ENCODE measurements at places on chromosomes 12 and 14. TPM values are rescaled to one million over a fixed set of nuclear protein-coding genes. Genes with fewer than 3 reads are reported as not detected.

DNA sequence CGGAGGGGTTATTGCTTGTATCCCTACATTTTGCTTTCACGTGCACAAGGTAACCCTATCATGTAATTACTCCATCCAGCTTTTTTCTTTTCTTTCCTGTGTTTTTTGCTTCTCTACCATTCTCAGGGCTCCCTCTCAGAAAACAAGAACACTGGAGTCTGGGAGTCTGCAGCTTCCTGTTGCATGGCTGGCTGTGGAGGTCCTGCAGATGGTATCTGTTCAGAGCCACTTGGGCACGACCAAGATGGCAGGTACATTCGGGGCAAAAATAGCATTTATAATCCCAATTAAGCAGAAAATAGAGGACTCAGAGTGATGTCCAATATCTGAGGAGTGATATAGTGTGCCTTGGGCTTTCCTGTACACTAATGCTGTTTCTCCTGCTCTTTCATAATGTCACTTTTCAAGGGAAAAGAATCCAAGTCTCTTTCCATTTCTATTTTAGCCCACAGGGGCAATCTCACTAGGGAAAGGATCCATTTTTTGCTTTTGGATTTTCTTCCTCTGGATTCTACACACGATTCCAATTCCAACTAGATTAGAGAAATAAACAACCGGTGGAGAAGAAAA lies 3.2 kb upstream of the NUMB start:
- DNase-seq: no peak

DNA sequence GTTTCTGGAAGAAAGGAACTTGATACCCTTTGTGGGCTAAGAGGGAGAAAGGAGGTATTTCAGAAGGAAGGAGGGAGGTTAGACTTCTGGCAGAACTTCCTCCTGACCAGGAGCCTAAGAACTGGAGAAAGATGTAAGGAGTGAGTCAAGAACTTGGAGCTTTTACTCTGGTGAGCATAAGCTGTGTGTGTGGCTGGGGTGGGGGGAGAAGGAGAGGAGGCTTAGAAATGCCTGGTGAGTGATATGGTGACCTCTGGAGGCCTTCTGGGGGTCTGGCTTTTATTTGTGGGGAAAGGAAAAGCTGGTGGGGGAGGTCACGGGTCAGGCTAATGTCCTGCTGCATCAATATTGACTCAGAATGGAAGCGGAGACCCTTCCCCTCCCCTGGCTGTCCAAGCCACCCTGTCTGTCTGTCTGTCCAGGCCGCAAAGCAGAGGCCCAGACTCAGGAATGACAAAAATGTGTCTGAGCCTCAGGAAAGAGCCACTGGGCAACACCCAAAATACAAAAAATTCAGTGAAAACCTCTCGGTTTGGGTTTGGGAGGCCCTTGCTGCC lies 4.8 kb downstream of the LRP1 start:
- DNase-seq: no peak

HNRNPC gene
- polyA plus RNA-seq: 1,069 TPM

PPFIBP1 gene
- 29.8 TPM for polyA plus RNA-seq

DNA sequence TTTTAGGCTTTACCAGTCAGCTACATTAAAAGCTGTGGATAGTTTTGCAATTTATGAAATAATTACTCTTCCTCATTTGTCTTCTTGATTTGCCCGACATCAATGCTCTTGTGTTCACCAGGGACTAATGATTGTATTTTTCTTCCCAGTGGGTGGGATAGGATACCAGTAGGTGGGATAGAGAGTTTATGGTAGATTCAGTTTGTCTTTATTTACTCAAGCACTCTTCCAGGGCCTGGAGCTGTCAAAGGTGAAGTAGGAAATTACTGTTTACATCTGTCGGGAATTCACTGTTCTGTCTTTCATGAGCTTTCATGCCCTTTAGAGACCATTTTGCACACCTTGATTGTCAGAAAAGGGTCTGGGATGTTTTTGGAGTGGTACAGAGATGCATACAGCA lies 36.6 kb downstream of the ETV6 start:
- DNase-seq: no peak

DNA sequence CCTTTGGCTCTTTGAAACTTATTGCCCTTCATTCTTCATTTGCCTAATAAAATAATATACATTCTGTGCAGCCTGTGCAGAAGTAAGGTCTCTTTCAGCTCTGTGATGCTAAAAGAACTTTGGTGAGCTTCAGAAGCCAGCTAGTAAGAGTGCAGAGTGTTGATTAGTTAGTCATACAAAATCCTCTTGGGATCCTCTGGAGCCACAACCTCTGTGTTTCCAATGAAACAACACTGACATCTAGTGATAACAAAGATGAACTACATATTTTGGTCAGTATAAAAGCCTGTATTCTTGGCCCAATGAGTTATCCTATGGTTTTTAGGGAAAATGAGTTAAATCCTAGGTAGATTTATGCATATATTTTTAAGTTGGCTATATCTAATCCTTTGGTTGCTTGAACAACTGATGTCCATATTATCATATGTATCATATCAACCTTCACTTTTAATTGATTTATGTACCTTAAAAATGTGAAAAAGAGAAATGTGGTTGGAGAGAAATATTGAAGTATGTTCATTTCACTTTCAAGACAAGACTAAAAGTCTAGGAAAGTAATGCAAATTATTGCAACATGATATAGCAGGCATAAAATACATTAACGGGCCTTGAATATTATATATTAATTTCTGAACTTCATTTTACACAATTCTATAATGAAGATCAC lies 158.4 kb downstream of the KLHL28 start:
- DNase-seq: peak; percentile 26

GRCh38 chr14:91417983-91418386 lies 365 bp upstream of the CCDC88C start:
- DNase-seq: peak; percentile 41

CIROP gene
- polyA plus RNA-seq: not detected

GRCh38 chr14:100578552-100578951 lies 8.7 kb downstream of the BEGAIN start:
- peak; percentile 20 for DNase-seq

CEBPE gene
- not detected for polyA plus RNA-seq

- no peak for DNase-seq
Measured at GRCh38 chr14:67332468-67332867, 27.1 kb downstream of the ATP6V1D start.

- no peak for DNase-seq
Measured at GRCh38 chr12:80761838-80762237, 45.1 kb downstream of the MYF5 start.

- DNase-seq: no peak
Measured at GRCh38 chr12:16756833-16757555, 151.0 kb upstream of the LMO3 start.

DNA sequence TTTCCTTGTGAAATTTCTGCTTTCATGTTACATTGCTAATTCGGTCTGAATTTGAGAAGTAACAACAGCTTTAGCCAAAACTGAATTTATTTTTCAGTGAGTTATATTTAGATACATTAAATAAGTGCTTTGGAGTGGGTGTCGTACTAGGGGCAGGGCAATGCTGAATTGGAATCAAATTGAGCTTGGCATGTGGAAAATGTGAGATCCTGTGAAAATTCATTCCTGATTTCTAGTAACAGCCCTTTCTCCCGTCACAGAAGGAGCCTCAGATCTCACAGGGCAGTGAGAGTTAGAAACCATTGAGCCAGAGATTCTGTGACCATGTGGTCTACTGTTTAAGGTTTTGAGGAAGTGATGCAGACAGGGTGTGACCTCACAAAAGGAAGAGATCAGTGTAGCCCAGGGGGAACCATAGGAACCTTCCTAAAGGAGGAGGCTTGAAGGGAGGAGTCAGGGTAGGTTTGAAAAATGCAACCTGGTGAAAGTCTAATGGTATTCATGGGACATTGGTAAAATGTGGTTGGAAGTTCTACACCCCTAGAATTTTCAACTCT lies 1136.8 kb downstream of the AACS start:
- DNase-seq: no peak

ZNF10 gene
- 2.0 TPM for polyA plus RNA-seq

TAS2R9 gene
- polyA plus RNA-seq: not detected

DNA sequence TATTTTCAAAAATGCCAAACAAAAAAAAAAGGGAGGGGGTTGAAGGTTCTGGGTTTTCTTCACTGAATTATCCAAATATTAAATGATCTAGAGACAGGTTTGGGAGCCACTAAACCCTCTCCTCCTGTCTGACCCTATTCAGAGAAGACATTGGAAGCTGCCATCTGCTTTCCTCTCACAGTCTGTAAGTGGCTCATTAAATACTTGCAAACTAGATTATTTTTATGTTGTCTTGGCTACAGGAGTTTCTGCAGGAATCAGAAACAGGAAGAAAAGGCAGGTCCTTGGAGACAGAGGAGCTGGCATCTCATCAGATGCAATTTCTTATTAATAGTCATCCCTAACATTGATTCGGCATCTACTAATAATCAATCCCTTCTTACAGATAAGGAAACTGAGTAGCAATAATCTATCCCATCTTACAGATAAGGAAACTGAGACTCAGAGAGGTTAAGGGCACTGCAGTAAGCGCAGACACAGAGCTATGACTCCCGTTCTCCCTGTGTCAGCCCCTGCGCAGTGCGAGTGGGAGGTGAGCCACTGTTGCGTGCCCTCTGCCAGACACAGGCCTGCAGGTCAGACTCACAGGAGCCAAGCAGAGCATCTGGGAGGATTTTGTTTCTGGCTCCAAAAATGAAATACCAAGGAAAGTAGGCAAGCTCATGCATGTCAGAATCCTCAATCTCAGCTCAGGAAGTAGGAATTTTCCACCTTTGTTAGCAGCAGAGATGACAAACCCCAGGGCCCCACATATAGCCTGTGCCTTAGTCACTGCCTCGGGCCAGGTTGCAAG lies 11.0 kb downstream of the BDKRB2 start:
- no peak for DNase-seq

GRCh38 chr14:84782902-84783301 lies 747.0 kb upstream of the FLRT2 start:
- no peak for DNase-seq

GRCh38 chr14:90839024-90839888 lies 23.0 kb upstream of the TTC7B start:
- no peak for DNase-seq

DNA sequence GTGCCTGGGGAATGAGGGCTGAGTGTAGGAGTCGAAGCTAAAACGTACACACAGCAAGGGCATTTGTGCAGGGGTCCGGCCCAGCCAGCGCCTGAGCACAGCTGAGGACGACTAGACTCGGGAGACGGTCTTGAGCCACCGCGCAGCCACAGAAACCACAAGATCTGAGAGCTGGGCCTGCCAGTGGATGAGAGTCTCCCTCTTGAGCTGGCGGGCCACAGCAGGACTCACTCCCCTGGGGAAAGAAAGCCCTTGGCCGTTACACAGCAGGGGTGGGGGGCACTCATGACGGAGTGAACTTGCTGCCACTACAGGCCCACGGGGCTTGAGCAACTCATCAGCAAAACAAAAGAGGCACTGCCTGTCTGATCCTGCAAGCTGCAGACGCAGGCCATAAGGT lies 23.0 kb downstream of the STX2 start:
- no peak for DNase-seq

DNA sequence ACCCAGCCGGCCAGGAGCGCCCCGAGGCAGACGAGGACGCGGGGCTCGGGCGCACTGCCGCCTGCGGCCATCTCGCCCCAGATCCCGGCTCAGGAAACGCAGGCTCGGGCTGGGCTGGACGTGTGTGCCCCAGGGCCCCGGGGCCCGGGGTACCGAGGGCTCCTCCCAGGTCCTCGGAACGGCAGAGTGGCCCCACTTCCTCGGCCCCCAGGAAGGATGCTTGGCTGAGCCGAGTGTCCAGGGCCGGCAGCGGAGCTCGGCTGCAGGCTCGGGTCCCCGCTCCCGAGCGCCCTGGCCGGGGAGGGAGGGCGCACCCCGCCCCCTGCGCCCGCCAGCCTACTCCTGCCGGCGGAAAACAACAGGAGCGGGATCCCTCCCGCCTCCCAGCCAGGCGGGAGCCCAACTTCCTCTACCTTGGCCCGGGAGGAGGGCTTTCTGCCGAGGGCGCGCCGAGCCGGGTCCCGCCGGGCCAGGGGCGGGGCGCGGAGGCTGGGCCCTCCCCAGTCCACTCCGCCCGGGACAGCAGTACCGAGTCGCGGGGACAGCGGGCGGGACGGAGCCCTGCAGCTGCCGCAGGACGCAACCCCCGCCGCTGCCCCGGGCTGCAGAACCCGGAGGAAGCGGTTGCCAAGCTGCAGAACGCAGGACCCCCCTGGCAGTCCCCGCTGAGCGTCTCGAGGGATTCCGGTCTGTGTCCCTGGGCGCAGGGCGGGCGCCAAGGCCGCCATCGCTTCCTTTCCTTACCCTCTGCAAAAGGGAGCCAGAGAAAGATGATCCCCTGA lies at the start of gene VSIG10:
VSIG10 (minus strand) TSS at position 411 of the 782 bp plus-strand sequence; CDS start at position 71, 340 bp downstream.
- DNase-seq: peak; percentile 81

GRCh38 chr12:54859502-54859901 lies 5.2 kb downstream of the MUCL1 start:
- DNase-seq: no peak

DNA sequence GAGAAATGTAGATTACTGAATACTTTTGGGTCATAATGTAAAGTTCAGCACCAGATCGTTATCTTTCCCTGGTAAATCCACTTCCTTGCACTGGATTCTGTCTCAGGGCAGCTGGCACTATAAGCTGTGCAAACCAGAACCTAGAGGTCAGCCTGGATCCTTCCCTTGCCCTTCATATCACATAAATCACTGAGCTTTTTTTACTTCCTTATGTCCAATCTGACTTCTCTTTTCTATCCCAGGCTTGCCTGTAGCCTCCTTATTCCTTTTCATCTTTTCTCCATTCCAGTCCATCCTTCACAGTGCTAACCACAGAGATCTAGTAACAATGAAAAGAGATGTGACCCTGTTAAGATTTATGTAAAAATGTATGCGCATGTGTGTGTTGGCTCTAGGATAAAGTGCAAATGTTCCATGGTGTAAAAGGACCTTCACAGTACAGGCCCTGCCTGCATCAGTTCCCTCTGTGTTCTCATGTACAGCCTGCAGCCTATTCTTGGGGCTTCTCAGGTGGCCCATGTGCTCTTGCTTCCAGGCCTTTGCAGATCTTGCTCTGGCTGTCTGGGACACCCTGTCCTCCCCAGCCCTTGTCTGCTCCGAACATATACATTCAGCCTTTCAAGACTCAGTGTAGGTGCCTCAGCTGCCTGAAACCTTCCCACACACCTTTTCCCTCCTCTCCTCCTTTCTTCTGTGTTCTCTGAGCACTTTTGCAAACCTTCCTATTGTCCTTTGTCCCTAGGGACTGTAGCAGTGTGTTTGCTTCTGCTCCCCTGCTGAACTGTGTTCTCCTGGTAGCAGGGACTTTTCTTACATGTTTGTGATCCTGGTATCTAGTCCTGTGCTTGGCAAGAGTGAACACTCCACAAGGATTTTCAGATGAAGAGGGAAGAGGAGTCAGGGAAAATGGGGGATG lies 30.0 kb downstream of the PELI2 start:
- DNase-seq: no peak

SIX1 gene
- 7.2 TPM for polyA plus RNA-seq
